Activated T-helper 1 cell treated with anti-CD3 and anti-CD28 coated beads, Interleukin-2, amount 50 U/mL, for 16 hours (primary cell): ENCODE measurements at places on chromosomes 7 and 10.

- DNase-seq: no peak
These were observed 92.7 kb downstream of the LSMEM1 start for GRCh38 chr7:112573302-112574039.

DNA sequence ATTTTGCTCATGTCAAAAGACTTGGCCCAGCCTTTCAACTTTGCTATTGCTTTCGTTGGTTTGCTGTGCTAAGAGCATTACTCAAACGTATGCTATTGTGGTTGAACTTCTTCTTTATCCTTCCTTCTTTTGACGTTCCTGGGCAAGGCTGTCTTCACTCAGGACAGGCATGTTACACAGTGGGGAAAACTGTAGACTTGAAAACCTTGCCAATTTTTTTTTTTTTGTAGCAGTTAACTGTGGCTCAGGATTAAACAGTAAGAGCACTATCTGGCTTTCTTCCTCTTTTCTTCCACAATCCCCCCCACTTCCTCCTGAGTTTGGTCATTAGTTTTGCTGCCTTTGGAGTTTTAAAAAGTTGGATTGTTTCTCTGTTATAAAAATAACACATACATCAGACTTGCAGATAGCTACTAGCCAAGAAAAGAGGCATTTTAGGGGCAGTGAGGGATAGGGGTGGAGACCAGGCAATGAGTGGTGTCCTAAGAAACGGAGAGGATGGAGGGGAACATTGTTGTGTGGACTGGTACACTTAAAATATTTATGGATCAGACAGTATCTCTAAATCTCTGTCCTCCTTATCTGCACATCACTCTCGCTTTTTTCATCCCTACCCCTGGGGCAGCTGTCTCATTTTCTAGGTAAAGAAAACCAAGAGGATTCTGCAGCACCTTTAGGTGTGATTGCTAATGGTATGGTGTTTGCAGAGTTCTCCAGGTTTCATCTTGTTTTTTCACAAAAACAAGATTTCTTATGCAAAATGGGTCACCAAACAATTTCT, 181.7 kb downstream of the LRMDA start:
- DNase-seq: no peak

DNA sequence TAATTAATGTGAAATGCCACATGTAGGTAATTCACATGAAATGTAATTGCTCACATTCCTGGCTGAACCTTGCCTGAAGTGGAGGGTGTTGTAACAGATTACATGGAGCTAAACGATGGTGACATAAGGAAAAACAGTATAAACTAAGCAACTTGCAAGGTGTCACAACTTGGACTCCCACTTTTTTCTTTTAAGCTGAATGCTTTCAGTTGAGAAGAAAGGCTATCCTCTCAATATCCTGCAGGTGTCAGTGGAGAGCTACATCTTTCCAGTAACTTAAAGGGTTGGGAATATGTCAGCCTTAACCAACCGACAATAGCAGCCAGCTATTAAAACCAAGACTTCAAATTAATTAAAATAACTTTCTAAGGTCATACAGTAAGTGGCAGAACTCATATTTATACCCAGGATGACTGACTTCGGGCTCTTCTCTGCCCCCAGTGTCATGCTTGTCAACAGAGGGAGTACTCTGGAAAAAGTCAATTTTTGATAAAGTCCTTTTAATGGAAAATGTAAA, 33.7 kb downstream of the NRBF2 start:
- no peak for DNase-seq

DNA sequence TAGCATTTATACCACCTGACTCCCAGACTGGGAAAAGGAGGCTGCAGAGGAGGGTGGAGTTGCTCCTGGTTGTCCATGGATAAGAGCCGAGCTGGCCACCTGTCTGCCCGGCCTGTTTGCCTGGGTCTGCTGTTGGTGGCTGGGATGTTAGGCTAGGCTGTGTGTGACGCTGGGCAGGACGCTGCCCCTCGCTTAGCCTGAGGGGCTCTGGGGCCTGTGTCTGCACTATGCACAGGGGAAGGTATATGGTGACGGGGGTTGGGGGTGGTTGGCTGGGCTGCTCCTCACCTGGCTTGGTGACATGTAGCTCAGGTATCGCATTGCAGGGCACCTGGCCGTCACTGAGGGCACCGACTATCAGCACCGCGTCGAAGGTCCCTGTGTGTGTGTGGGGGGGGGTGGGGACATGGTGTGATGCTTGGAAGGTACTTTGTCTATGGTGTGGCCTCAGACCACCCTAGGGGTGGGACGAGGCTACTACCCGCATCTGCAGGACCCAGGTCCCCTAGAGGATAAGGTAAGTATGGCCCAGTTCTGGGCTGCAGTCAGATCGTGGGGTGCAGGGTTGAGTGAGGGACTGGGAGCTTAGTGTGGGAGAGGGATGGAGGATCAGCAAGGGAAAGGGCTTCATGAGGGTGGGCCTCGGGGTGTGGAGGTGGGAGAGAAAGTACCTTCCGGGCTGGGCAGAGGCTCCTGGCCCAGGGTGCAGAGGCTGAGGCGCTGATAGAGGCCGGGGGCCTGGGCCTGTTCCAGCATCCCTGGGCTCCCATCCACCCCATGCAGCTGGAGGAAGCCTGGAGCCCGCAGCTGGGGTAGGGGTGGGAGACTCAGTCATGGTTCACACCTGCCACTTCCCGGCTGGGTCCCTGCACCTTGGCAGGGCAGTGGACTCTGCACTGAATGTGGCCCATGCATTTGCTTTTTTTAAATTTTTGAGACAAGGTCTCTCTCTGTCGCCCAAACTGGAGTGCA, 2.3 kb downstream of the METTL27 start:
- no peak for DNase-seq

DNA sequence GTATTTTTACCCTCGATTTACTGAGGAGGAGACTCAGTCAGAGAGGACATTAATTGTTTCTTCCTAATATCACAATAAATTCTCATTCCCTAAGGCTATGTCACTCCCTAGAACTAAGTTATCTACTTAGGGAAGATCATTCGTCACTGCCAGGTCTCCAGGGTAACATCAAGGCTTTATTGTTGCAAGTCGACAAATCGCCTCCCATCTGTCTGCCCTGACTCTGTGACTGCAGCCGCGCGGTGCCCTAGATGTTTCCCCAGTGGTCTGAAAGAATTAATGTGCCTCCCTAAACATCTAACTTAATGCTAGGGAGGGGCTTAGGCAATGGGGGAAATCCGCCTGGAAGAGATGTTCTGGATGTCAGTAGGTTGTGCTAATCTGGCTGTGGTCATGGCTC, 558.8 kb upstream of the C7orf33 start:
- no peak for DNase-seq

- DNase-seq: no peak
These were observed 1.3 kb upstream of the TRPV6 start for GRCh38 chr7:142886866-142887265.

GRCh38 chr7:12670743-12671520, 16.5 kb upstream of the ARL4A start:
- DNase-seq: no peak

GRCh38 chr10:7258948-7259523, 151.8 kb downstream of the SFMBT2 start:
- no peak for DNase-seq

DNA sequence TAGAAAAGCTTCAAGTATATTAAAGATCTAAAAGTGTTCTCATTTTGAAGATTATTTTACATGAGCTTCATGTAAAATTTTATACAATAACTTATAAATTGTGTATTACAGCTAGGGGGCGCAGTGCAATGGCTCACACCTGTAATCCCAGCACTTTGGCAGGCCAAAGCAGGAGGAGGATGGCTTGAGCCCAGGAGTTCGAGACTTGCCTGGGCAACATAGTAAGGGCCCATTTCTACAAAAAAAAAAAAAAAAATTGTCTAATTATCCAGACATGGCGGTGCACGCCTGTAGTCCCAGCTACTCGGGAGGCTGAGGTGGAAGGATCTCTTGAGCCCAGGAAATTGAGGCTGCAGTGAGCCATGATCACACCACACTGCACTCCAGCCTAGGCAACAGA, 16.6 kb downstream of the ACBD5 start:
- no peak for DNase-seq

DNA sequence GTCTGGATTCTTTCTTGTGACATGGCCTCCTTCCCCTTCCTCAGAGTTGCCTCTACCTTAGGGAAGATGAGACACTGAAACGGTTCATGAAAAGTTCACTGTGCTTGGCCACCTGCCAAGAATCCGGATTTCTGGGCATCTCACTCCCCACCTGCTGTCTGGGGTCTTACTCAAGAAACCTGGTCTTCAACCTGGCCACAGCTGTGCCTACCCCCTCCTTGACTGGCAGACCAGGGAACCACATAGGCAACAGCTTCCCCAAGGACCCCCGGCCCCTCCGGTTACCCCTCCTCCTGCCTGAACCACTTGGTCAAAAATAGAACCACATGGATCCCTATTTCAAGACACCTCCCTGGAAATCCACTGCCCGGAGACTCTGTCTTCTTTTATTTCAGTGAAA, 58.7 kb upstream of the NANOS1 start:
- DNase-seq: no peak

DNA sequence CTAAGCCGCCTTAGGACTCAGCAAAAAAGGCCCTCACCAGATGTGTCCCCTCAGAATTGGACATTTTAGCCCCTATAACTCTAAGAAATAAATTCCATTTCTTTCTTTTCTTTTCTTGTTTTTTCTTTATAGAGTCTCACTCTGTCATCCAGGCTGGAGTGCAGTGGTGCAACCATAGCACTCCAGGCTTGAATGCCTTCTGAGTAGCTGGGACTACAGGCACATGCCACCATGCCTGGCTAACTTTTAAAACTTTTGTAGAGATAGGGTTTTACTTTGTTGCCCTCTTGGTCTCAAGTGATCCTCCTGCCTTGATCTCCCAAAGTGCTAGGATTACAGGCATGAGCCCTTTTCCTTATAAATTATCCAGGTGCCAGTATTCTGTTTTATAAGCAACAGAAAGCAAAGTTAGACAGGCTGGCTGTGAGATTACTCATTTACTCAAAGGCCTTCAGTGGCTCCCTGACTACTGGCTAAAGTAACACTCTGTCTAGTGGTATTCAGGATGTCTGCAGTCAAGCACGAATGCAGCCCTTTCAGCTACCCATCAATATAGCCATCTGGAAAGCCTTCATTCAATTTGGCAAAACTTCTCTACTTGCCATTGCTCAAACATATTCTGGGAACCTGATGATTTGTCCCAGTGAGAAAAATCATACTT, 128.6 kb downstream of the ICA1 start:
- no peak for DNase-seq

- no peak for DNase-seq
These were observed 164.8 kb downstream of the ZNF438 start for GRCh38 chr10:30866896-30867295.

- no peak for DNase-seq
These were observed 743 bp downstream of the MKI67 start for GRCh38 chr10:128125416-128125943.

DNA sequence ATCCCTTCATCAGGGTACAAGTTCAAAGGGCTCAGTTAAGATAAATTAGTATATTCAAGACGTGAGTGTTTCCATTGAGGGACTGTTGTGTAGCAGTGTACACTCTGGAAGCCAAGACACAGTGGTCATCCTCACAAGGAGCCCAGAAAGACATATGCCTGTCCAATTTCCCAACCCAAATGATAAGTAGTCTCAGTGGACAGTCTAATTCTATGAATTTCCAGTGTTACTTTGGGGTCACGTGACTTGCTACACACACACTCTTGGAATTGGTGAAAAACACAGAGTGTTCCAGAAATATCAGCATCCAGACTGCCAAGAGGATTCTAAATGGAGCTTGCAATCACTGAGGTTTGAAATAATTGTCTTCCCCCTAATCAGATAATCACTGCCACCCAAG, 365.1 kb downstream of the WDR11 start:
- no peak for DNase-seq

GRCh38 chr7:124032369-124033094, at the start of gene TMEM229A:
Gene TMEM229A (minus strand): TSS chr7:124033067. CDS start chr7:124033003, 64 bp downstream.
- DNase-seq: no peak

DNA sequence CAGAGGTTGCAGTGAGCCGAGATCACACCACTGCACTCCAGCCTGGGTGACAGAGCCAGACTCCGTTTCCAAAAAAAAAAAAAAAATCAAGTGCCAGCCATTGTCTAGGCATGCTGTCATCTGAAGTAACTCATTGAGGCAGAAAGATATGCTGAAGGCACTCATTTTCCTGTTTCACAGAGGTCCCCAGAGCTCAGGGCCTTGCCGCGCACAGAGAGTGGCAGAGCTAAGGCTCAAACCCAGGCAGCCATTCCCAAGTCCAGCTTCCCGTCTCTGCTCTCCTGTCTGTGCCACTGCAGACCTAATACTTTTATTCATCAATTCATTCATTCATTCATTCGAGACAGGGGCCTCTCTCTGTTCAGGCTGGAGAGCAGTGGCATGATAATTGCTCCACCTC, 3.5 kb downstream of the GRIFIN start:
- no peak for DNase-seq

- DNase-seq: no peak
These were observed 156.2 kb upstream of the PTER start for GRCh38 chr10:16280595-16280994.

DNA sequence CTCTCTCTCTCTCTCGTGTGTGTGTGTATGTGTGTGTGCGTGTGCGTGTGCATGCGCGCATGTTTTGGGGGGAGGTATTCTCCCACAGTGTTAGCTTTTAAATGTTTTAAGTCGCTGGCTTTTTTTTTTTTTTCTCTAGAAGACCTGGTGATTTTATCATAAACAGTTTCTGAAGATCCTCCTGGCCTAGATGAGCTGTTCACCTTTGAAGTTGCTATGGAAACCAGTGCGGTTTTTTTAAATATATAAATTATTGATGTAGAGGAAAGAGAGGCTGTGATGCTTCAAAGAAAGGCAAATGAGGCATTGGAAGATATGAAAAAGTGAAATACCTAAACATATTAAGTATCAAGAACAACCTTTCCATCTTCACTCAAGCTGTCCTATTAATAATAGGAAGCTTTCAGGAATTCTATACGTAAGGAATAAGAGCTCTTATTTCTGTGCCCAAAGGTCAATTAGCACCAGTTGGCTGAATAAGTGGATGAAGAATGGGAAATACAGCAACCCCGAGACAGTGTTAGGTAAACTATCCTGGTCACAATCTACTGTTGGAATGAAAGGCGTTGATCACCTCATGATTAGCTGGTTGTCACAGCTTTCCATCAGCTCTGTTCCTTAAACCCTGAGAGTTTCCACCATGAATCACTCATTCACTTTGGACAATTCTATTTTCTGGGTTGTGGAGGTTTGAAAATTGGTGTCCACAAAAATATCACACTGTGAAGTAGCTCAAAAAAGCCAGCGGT, 66.5 kb upstream of the SLC35G1 start:
- DNase-seq: no peak

DNA sequence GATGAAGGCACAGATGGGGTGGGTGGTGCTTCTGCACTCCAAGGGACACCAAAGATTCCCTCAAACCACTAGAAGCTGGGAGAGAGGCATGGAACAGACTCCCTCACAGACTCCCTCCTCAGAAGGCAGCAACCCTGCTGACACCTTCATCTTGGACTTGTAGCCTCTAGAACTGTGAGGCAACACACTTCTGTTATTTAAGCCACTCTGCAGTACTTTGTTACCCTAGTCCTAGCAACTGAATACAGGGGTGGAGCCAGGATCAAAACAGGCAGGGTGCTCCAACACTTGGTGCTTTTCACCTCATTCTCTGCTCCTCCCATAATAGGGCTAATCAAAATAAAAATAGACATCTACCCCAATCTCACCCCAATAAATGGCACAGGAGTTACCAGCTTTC, 2.3 kb upstream of the GSTO1 start:
- DNase-seq: no peak
